ENCODE measurements at places on chromosomes 4 and X.

DNA sequence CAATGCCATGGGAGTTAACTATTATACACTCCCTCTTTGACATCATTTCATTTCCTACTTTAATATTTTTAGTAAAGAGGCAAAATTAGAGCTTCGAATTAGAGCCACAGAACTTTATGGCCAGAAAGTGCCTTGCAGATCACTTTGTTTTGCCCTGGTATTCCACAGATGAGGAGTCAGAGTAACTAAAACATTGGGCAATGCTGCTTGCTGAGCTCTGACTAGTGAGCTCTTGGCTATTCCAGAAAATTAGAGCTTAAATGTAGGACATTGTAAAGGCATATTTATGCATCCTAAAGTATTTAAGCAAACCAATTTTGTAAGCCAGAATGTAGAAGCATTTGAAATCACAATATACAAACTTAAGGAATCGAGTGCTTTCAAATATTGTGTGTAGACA is 6.3 kb upstream of the ZNF827 start:
- no peak for DNase-seq

- peak; percentile 56 for DNase-seq
Measured at GRCh38 chrX:13506574-13506973, 62.8 kb upstream of the EGFL6 start.

GRCh38 chr4:123359449-123360315 is 36.9 kb upstream of the SPRY1 start:
- no peak for DNase-seq

GRCh38 chrX:40080894-40081678 is 16.7 kb downstream of the BCOR start:
- DNase-seq, result no peak

GRCh38 chrX:37594755-37595382 is 23.4 kb downstream of the LANCL3 start:
- no peak for DNase-seq

DNA sequence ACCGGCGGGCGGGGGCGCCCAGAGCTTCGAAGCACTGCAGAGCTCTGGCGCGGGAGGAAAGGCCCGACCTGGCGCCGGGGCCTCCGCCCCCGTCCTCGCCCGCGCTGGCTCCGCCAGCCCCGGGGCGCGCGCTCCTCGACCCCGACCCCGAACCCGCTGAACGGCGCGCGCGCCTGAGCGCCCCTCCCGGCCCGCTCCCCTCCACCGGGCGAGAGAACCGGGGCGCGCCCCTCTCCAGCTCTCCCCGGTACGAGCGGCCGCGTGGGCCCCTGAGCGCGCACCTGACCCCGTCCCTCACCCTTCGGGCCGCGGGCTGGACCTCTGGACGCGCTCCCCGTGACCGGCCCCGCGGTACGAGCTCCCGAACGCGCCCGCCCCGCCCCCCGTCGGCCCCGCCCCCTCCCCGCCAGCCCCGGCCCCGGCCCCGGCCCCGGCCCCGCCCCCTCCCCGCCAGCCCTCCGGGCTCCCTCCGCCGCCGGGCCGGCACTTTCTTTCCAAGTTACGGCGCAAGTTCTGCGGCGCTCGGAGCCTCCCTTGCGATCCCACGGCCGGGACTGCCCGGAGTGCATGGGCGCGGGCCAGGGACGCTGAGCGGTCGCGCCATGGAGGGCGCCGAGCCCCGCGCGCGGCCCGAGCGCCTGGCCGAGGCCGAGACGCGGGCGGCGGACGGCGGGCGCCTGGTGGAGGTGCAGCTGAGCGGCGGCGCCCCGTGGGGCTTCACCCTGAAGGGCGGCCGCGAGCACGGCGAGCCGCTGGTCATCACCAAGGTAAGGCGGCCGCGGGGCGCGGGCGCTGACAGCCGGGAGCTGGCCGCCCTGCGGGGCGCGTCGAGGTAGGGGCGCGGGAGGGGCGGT is at the start of gene SHROOM2:
Gene SHROOM2 (plus strand): TSS at position 486 of the 854 bp plus-strand sequence. CDS start 117 bp downstream, at position 603.
- DNase-seq, result no peak

Data from inflammatory macrophage treated with lipopolysaccharide for 1 hour (primary cell).